ENCODE measurements at places on chromosomes 7 and 10.
A peak's percentile ranks its signal among the peaks of the same experiment; 100 is the strongest.

DNA sequence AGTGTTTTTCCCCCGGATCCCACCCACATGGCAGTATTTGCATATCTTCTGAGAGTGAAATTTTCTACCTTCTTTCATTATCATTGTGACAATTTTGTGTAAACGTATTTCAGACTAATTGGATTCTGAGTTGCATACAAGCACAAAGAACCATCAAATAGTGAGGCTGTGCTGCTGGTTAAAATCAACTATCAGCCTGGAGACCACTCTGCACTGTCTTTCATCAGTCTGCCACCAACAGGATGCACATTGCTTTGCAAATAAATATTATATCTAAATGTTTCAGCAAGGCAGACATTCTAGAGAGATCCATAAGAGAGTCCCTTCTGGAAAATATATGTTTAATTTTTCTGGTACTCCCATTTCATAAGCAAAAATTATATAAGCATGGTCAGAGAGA lies 851.8 kb downstream of the XPNPEP1 start:
- no peak for DNase-seq

- DNase-seq = no peak
These were observed 433.7 kb upstream of the PFKP start for GRCh38 chr10:2633630-2634029.

- no peak for DNase-seq
These were observed 173.1 kb downstream of the INHBA start for GRCh38 chr7:41529831-41530230.

DNA sequence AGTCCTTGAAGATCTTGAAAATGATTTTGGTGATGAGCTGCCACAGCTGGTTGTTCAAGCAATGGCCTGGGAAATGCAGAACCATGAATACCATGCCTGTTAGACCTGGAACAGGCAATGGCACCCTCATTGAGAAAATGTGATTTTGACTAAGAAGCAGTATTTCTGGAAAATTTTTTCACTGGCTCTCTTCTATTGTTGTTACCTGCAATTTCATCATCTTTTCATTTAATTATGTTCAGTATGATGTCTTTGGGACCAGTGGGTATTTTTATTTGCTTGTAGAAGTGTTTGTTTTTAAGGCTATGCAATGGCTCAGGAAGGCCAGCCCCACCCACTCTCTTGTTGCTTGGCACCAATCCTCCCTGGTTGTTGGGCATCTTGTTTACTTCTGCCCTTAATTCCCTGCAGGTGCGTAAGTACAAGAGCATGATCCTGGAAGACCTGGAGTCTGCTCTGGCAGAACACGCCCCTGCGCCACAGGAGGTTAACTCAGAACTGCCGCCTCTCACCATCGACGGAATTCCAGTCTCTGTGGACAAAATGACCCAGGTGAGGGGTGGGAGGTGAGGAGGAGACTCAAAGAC lies 78.6 kb downstream of the NRF1 start:
- no peak for DNase-seq

DNA sequence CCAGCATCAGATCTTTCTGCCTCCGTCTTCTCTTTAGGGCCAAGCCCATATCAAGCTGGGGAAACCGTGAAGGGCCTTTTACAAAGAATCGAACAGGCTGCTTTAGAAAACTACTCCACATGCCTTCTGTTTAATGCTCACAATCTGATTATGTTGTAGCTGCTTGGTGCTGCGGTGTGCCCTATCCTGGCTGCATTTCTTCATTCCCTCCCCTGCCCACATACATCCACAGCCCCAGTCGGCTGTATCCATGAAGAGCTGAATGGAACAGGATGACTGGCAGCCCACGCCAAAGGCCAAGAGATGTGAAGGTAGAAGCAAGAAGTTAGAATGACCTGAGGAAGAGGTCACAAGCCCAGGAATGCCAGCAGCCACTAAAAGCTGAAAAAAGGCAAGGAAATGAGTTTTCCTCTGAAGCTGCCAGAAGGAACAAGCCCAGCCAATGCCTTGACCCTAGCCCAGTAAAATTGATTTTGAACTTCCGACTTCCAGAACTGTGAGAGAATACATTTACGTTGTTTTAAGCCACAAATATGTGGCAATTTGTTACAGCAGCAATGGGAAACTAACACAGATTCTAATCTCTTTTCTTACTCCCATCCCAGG lies 22.2 kb downstream of the TAS2R41 start:
- DNase-seq = no peak

GRCh38 chr7:119640861-119641260 lies 632.1 kb upstream of the KCND2 start:
- DNase-seq = no peak

GRCh38 chr7:11192506-11192905 lies 218.8 kb downstream of the PHF14 start:
- no peak for DNase-seq

- DNase-seq = no peak
These were observed 52.6 kb downstream of the CHST3 start for GRCh38 chr10:72016608-72017300.

GRCh38 chr10:114022766-114023597 lies 20.7 kb upstream of the ADRB1 start:
- no peak for DNase-seq

- DNase-seq = no peak
These were observed 71.3 kb upstream of the CSTF2T start for GRCh38 chr10:51770709-51771108.

DNA sequence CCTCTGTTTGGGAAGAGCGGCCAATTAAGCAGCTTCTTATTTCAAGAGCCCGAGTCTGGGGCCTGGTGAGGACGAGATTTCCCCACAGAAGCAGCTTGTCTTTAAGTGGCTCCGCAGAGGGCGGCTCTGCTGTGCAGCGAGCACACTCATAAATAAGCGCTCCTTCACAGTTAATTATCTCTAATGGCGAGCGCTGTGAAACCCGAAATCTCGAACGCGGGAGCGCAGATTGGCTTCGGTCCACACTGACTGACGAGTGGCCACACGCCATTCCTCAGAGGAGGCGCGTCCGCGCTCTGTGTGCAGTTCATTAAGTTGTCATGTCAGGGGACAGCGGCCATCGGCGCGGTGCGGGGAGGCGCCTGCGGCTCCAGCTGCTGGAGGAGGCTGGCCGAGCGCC lies 560.9 kb downstream of the DNAJB6 start:
- peak; percentile 57 for DNase-seq

GRCh38 chr10:59606551-59606961 lies 103.1 kb downstream of the SLC16A9 start:
- no peak for DNase-seq

- DNase-seq = peak; percentile 11
These were observed 45.1 kb downstream of the RPS24 start for GRCh38 chr10:78078539-78079330.

DNA sequence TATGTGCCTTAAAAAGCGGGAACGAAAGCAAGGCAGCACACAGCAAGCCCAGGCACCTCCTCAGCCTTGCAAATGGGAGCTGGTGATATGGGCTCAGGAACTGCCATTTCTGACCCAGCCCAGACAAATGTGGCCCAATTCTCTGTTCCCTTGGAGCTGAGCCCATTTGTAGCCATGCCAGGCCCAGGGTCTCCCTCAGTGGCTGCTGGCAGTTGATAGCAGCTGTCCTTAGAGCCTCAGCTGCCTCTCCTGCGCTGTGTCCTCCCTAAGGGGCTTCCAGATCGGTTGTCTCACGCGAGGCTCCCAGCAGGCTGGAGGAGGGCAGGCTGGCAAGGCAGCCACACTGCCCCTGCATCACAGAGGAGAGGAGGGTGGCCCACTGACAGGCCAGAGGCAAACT lies 275.8 kb downstream of the KCNMA1 start:
- DNase-seq = no peak

DNA sequence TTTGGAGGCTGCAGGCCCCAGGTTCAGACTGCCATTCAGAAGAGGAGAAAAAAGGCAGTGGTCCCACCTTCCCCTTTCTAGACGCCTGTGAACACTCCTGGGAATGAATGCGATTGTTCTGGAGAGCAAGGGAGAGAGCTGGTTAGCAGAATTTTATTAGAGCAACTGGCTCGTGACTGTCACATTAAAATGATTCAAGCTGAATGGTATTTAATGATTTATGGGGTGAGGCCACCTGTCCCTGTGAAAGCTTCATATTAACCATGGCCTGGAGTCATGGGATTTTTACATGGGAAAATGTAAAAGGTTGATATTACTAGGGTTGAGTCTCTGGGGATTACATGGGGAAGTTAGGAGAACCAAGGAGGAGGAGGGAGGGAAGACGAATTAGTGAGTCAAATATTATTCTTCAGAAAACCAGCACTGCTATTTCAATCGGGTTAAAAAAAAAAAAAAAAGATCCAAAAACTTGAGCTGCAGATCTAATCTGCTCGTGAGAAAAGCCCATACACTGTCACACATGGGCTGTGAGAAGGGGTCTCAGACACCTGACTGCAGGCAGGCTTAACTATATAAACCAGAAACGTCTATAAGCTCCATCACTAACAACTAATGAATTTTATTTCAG lies 8.3 kb downstream of the CXCL12 start:
- no peak for DNase-seq

- DNase-seq = no peak
These were observed 599.2 kb upstream of the POM121L12 start for GRCh38 chr7:52436278-52436677.

DNA sequence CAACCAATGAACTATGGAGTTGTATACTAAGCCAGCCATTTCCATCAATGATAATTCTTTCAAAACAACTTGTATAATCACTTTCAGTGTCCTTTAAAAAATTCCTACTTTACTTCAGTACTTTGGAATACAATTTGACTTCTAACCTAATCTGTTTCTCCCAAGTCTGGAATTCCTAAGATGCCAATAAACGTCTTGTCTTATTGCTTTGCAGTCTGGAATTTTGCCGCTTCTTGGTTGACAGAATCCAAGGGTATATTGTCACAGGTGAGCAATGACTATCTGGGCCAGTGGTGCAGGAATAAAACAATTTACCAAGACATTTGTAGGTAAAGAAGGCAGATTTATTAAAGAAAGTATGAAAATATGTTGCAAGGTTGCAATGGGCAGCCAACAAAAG lies 21.8 kb downstream of the RP9 start:
- no peak for DNase-seq

- DNase-seq = no peak
These were observed 63.6 kb upstream of the INSIG1 start for GRCh38 chr7:155234158-155234492.

DNA sequence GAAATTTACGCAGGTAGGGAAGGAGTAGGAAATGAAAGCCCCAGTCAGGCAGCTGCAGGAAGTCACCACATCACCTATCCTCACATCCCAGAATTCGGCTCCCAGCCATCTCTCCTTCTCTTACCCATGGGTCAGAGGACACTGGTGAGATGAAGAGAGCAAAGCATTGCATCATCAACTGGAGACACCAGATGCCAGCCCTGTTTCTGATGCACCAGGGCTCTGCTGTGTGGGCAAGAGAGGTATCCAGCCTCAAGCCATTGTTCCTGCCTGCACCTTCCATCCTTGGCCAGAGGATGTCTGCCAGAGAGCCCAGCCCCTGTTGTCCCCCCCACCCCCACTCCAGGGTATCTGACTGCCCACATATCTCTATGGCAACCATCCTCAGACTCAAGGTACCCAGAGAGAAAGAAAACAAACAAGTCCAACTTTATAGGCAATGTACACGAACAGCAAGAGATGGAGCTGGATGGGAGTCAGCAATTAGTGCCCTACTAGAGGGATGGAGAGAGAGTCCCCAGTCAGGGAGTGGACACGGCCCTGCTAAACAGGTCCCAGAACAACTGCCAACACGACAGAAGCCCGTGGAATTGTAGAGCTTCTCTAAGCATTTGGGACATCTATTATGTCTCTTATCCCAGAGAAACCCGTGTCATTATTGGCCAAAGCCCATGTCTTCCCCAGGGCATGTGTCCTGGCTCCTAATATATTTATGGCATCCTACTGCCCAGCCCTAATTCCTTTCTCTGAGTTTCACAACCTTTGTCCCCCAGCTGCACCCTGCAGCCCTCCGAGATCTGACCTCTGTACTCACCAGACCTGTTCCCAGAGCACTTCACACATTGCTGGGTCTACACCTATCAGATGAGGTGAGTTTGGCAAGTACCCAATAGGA lies 2.8 kb downstream of the CAMK2G start:
- DNase-seq = no peak

DNA sequence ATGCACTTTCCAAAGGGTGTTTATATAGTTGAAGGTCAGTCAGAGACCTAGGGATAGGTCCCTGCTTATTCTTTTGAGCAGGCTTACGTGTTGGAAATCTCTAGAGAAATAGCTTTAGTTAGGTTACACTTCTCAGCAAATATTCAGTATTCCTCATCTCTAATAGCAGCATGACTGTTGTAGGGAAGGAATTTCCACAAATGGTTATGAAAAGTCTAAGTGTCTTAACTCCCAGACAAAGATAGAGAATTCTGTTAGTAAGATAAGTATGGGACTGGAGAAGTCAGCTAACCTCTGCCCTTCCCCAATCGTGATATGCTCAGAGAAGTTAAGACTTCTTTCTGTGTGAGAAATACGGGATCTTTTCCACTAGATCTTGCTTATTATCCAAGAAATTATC lies 16.5 kb downstream of the SGPL1 start:
- DNase-seq = no peak

- DNase-seq = no peak
These were observed 111.0 kb downstream of the MICALL2 start for GRCh38 chr7:1348096-1348822.

DNA sequence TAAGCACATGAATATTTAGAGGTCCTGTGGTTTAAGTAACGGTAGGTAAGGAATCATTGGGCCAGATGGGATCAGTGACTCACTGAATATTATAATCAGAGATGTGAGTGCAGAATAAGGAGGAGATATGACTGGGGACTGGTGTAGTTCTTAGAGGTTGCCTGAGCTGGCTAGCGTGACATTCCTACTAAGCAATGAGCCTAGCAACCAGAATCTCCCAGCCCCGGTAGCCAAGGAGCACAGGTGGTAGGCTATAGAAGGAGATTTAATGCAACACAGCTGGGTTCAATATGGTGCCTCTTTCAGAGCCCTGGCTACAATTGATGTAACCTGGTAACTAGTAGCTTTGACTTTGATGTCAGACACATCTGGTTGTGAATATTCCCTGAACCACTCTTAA lies 641.6 kb downstream of the AUTS2 start:
- DNase-seq = no peak

GRCh38 chr10:70132098-70133029 lies at the start of gene AIFM2:
AIFM2 (minus strand) TSS chr10:70132825; CDS start chr10:70124084, 8,741 bp downstream.
- no peak for DNase-seq

DNA sequence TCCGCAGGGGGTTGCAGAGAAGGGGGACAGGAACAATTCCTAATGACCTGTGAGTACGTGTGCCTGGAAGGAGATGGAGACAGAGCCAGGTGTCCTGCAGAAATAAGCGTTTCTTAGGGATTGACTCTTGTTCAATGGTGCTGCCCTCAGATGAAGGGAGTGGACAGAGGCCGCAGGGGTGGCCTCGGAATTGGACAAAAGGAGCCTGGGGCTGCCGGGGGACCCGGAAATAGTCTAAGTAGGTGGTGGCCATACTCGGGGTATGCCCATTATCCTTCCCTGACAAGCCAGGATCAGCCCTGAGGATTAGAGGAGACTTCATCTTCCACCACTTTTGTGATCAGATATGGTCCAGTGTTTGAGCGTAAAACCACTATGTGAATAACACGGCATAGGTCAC lies 39.2 kb downstream of the ELFN1 start:
- DNase-seq = no peak

GRCh38 chr10:58590152-58590840 lies 77.6 kb downstream of the BICC1 start:
- DNase-seq = no peak
